ENCODE measurements at places on chromosomes 5 and 9.

- peak; percentile 72 for DNase-seq
Measured at GRCh38 chr9:110911659-110912418, 126.4 kb downstream of the LPAR1 start.

GRCh38 chr5:36040651-36041536 is 25.8 kb downstream of the UGT3A2 start:
- no peak for DNase-seq

- no peak for DNase-seq
Measured at GRCh38 chr9:87479801-87480201, 17.9 kb upstream of the DAPK1 start.

- DNase-seq: peak; percentile 83
Measured at GRCh38 chr5:172887692-172888091, 53.6 kb downstream of the ERGIC1 start.

DNA sequence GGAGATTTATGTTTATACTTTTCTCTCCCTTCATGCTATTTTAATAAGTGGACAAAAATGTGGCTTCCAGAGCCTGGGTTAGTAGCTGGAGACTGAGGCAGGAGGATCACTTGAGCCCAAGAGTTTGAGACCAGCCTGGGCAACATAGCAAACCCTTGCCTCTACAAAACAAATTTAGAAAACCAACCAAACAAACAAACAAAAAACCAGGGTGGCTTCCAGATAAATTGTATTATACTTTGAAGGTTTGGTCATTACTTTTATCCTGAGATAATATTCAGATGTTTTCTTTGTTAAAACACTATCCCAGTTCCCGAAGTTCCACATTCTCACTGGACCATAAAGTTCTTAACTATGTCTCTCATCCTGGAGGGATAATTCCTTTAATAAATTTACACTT is 46.0 kb downstream of the ALDH1A1 start:
- no peak for DNase-seq

GRCh38 chr9:35842795-35843194 is 13.8 kb downstream of the TMEM8B start:
- no peak for DNase-seq

DNA sequence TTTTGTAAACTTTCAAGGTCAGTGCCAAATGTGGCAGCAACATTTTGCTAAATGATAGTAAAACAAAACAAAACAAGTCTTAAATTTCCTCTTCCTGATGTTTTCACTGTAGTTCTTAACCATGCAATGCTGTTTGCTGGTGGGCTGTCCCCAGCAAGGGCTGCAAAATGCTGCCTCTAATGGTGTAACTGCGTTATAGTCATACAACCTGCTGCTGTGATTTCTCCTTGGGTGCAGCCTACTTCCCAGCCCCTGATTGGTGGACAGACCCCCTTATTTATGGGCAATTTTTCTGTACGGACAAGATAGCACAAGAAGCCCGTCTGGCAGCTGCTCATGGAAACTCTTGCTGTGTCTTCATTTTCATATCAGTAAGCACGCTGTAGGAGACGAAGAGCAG is 26.6 kb upstream of the PIP5K1B start:
- DNase-seq: no peak

DNA sequence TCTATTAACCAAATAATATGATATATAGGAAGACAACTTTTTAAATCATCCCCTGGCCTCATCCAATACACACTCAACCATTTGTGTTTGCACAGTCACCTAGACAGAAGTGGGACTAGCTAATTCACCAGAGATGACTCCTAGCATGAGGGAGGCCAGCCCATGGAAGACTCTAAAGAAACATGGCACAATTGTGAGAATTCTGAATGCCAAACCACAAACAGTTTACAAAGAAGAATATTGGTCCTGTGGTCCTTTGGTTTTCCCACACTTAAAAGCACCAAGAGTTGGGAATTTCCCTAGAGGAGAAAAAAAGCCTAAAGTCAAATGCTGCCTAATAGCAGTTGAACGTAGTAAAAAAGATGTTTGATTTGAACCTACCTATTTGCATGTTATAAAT is 609.9 kb downstream of the ACTL7B start:
- DNase-seq: no peak
